Activated CD4-positive, alpha-beta T cell treated with anti-CD3 and anti-CD28 coated beads, Interleukin-2, Interleukin-6, amounts not matched to agents 100 ng/mL and 50 ng/mL, durations not matched to agents 16 hours and 8 hours (primary cell): ENCODE measurements at places on chromosomes 2 and 18.

DNA sequence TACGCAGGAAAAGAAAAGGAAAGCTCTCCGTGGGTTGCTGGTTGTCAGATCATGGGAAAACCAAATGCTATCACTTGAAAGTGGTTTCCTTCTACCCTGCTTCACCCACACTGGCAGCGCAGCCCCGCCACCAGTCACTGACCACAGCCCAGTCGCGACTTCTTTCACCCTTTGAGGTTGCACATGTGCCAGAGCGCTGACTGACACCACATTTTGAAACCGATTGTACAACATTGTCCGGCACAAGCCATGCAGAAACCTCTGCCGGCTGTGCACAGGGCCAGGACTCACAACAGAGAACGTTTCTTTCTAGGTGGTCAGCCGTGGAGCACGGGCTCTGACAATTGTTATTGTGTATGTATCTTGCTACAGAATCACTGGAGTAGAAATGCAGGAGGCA is 827.2 kb upstream of the POU3F3 start:
- DNase-seq, result no peak

GRCh38 chr2:178233428-178233827 is 39.1 kb downstream of the OSBPL6 start:
- no peak for DNase-seq

DNA sequence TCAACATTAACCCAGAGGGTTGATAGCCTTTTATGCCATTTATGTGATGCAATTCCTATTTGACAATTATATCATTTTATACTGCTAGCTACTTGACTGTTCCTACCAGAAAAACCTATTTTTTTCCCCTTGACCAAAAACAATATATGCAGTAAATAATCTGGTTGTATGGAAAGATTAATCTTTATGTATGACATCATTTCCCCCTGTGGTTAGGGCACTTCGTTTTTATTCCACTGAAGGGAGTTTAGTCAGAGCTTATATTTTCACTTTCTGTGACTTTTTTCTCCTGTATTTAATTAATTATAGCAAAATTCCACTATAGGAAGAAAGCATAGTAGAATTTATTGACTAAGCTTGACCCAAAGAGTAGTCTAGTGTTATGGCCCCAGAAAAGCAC is 107.6 kb downstream of the HAUS1 start:
- DNase-seq, result peak; percentile 56

GRCh38 chr18:12060182-12060870 is 33.3 kb upstream of the ANKRD62 start:
- no peak for DNase-seq

- no peak for DNase-seq
Observed at GRCh38 chr2:206494061-206494460, 50.7 kb downstream of the ADAM23 start.

DNA sequence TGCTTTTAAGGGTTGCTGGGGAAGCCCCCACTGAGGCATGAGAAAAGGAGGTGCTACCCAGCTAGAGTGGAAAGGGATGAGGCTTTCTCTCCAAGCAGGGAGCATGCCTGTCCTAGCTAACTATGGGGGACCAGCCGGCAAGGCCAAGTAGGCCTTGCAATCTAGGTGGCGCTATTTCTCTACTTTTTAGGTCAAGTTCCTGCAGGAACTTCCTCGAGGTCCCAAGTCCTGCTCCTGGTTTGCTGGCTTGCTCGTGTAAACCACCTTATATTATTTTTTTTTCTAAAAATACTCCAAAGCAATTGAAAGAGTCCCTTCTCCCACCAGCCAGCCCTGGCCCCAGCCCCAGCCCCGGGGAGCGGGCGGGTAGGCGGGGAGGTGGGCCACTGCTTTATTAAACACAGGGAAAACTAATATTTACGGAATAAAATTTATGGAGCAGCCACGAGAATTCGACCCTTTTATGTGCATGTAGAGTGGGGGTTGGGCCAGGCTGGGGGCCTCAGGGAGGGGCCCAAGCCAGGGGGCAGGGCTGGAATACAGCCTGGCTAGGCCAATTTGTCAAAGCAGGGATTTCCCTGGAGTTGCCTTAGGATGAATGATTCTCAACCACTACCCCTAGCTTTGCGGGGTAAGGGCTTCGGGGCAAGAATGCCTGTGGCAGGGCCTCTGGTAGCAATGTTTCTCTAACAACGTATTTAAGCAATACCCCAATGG is 12.8 kb upstream of the IHH start:
- peak; percentile 49 for DNase-seq

DNA sequence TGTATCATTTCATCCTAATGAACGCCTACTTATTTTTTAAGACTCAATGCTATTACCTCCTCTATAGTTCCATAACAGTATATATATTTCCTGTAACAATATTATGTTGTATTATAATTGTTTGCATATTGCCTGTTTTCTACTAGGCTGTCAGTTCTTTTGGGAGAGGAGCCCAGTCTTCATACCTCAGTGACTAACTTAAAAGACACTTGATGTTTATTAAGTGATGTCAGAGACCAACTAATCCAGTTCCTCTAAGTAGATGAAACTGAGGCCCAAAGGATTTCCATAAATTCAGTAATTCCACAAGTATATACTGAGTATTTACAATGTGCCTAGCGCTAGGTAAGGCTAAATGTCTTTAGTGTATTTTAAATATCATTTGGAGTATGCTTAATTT is 48.9 kb upstream of the AAK1 start:
- no peak for DNase-seq

DNA sequence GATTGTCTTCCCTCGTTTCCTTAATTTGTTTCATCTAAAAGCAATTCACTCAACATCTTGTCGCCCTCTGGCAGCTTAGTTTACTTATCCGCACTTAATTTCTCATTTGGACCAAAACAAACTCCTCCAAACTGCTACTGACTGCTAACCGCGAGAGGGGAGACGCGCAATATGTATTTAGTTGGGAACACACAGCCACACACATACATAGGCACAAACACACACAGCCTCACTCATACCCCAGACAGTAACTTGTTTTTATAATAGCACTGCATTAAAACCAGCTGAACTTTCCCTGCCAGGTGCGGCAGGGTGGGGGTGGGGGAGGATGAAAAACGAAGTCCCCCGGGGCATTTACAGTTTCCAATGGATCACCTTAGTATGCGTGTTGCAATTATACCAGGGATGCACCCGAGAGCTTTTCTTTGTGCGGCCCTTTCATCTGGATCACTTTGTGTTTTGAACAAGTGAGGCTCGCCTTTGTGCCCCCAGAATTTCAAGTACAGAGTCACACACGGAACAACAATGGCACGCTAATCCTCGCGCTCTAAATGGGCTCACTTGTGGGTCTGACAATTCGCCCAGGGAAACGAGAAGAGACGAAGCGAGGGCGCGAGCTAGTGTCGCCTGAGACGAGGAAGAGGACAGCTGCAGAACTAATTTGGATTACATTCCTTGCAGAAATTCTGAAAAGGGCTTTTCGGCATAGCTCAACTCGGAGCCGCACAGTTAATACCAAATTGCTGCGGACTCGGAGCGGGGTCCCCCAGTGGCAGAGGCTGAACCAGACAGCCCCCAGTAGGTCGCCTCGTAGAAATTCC is 2.4 kb downstream of the ERBB4 start:
- DNase-seq, result no peak

GRCh38 chr2:8522687-8523086 is 159.2 kb upstream of the ID2 start:
- no peak for DNase-seq

- no peak for DNase-seq
Observed at GRCh38 chr18:21747764-21748693, 7.4 kb downstream of the MIB1 start.

- DNase-seq, result peak; percentile 51
Observed at GRCh38 chr2:86185517-86186212, 9.6 kb downstream of the IMMT start.

DNA sequence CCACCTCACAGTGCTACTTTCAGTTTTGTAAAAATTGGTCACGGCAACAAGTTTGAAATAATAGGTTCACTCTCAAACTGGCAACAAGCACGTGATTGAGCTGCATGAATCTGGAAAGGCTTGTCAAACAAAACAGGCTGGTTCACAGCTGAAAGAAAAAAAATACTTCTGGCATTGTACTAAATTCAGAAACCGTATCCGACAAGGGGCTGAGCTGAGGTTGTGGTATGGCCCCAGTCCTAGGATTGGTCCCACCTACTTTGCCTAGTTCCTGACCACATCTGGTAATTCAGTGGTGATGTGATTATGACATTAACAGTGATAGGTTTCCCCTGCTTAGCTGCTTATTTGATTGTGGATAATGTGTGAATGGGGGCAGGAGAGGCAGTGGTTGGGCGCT is 326.5 kb upstream of the THUMPD2 start:
- DNase-seq, result no peak

DNA sequence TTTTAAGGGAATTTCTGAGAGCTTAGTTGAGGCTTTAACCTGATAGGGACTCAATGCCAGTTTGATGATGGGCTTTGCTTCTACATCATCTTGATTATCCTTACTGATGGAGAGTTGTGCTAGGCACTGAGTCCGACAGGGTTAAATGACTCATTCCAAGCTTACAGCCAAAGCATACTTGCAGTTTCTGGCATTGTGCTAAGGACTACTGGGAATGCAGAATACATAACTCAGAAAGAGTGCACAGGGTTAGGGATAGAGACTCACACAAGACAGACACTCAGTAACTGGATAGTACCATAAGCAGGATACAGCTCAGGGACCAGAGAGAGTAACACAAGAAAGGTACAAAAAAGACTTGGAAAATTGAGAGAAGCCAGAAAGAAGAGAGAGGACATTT is 94.1 kb upstream of the SLC14A2 start:
- DNase-seq, result no peak

DNA sequence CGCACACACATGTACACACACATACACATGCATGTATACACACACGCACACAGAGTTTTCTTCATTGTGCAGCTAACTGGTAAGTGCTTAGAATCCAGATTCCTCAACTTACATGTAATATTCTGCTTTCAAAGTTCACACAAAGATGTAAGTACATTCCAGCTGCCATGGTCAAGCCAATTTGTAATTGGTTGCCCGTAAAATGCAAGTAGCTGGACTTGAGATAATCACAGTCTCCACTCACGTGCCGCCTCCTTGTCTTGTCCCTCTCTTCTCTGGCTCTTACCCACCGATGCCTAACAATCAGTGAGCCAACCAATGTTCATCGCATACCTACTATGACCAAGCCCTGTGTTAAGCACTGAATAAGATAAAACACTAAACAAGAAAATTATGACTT is 77.8 kb downstream of the SOCS6 start:
- DNase-seq, result no peak

GRCh38 chr2:211159972-211160371 is 603.6 kb downstream of the CPS1 start:
- no peak for DNase-seq

GRCh38 chr2:15626967-15627366 is 35.3 kb downstream of the DDX1 start:
- no peak for DNase-seq

GRCh38 chr2:231530099-231531011 is at the start of gene NMUR1:
Gene NMUR1, minus strand, starts transcription at chr2:231530445. Its CDS starts 84 bp downstream, at chr2:231530361.
- peak; percentile 77 for DNase-seq

DNA sequence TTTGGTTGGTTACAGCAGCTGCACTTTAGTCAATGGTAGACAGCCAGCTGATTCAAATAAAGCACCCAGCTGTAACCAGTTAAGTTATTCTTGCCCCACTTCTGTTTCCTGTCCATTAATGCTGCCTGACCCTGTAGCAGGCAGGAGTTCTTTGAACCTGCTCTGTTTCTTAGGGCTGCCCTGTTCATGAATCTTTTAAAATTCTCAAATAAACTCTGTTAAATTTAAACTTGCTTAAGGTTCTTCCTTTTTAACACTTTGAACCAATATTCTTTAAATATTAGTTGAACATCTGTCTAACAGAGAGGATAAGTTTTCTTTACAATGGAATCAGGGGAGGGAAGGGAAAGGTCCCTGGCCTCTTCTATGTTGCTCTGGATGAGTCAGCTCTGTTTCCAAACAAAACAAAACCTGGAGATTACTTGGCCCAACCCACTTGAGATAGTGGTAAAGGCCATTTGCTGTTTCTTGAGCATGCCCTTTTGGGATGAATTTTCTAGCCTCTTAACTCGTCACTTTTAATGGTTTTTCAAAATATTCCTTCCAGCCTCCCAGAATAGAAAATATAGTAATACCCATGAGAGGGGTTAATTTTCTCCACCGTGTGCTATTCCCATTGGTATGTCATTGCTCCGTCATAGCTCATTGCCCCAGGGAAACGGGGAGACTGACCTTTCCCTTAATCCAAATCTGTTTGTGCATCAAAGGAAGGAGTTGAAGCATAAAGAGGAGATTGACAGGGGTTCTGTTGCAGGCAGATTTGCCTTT is 112.1 kb upstream of the FHL2 start:
- DNase-seq, result no peak

GRCh38 chr2:101388232-101388631 is 929 bp upstream of the CREG2 start:
- DNase-seq, result peak; percentile 12

GRCh38 chr2:181655519-181655918 is 1.4 kb downstream of the CERKL start:
- no peak for DNase-seq

- DNase-seq, result no peak
Observed at GRCh38 chr2:168212866-168213265, 34.5 kb downstream of the STK39 start.

GRCh38 chr18:35497370-35498197 is at the start of gene INO80C:
Gene INO80C, minus strand, starts transcription at chr18:35497960. Its CDS starts 86 bp downstream, at chr18:35497874.
- peak; percentile 95 for DNase-seq

DNA sequence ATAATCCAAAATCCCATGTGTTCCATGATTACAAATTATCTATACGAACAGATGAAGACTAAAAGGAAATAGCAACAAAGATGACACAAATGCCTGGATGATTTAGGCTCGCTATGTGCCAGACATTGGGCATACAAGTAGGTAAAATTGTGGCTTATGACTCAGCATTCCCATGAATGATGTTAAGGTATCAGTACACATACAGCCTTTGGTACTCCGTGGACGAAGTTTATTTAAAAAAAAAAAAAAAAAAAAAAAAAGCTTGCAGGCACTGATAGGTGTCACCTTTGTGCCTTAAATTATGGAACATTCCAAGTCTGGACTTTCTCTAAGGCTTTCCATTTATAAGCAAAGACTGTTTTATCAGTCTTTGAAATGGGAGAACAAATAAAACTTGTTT is 2.7 kb downstream of the CHAC2 start:
- DNase-seq, result peak; percentile 34

DNA sequence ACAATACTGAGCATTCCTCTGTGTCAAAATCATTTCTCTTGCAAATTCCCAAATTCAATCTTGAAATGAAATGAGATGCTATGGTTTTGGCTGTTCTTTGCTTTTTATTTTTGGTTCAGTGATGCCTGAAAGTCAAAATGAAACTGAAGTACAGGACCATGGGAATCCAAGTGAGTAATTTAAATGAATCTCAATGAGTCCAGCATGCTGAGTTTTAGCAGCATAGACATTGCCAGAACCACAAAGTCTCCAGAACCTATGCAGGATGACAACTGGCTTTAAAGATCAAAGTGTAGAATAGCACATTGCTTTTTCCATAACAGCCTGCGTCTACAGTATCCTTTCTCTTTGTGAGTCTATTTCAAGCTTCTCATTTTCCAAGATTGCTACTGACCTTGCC is 1050.7 kb upstream of the PIK3C3 start:
- DNase-seq, result no peak

GRCh38 chr2:235059161-235059560 is 107.3 kb downstream of the SH3BP4 start:
- no peak for DNase-seq
